Stimulated activated CD8-positive, alpha-beta memory T cell treated with anti-CD3 and anti-CD28 coated beads, Interleukin-7, amount 100 ng/mL, for 1 hour (primary cell): ENCODE measurements at places on chromosomes 1 and 21.
A peak's percentile ranks its signal among the peaks of the same experiment; 100 is the strongest.

- DNase-seq: no peak
These were observed 1.0 kb downstream of the ROR1 start for GRCh38 chr1:63774617-63775417.

- DNase-seq: no peak
These were observed 12.8 kb downstream of the GFI1 start for GRCh38 chr1:92473781-92474495.

DNA sequence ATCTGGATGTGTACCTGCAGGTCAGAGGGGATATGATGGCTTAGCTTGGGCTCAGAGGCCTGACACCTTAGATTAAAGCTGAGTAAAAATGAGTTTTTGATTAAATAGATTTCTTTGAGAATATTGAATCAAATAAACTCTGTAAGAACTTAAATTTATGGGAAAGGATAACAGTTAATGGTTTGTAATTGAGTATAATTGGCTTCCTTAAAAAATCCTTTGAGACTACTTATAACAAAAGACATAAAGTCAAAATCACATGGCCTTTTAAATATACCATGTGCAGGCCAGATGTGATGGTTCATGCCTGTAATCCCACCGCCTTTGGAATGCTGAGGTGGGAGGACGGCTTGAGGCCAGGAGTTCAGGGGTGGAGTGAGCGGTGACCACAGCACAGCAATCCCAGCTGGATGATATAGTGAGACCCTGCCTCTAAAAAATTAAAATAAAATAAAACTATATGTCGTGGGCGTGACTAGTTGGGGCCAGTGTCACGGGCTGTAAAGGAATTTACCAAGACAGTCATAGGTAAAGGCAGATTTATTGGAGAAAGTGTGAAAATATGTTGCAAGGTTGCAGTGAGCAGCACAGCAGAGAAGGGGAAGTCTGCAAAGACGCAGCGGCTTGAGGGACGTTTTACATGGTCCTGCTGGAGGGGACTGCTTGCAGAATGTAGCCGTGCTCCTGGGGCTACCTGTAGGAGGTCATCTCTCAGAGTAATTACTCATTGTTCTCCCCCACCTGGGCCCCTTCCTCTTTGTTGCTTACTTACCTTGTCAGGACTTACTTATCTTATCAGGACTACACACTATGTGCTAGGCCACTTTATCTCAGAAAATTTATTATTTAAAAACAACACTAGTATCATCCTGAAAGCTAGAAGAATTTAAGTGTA, 122.3 kb downstream of the ZMYM4 start:
- DNase-seq: no peak

GRCh38 chr1:69045572-69045971, 522.1 kb upstream of the LRRC7 start:
- DNase-seq: no peak

GRCh38 chr1:206736878-206737728, 33.5 kb upstream of the IL19 start:
- no peak for DNase-seq

DNA sequence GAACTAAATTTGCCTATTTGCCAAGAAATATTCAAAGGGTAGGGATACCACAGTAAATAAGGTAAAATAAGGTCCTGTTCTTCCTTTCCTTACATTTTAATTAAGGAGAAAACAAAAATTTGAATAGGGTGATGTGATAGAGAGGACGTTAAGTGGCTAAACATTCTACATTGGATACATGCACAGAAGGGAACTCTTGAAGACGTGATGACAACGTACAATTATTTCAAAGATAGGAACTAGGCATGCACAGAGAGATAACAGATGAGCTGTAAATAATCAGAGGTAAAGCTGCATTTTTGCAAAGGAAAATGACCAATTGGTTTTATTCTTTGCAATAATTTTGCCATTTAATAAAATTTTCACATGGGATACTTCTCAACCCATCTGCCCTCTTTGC, 69.7 kb downstream of the TRIM33 start:
- no peak for DNase-seq

- DNase-seq: no peak
These were observed 328 bp upstream of the KDF1 start for GRCh38 chr1:26960625-26960966.

DNA sequence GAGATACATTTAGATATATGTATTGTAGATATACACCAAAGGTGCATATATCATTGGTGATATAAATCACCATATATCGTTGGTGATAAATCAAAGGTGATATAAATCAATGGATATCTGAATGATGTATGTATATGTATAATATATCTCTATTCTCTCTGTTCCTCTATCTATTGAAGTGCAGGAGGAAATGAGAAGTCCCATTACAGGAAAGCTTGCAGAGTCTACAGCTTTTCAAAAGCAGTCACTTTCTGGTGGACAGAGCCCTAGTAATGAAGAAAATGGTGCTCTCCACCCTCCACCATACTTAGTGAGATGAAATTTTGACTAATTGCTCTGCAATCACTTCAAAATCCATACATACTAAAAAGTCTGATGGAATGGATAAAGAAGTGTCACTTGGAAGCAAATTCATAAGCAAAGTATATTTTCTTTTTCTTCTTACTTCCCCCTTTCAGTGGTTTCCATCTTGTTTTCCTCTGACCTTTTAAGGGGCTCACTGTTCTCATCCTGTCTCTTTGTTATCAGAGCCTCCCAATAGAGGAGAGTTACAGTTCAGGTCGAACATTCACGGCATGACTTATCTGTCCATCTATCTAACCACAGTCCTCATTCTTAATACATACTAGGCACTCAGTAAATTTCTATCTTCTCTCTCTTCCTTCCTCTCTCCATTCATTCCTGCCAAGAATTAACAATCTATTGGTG, 227.2 kb downstream of the KCNJ6 start:
- DNase-seq: no peak

GRCh38 chr1:198619375-198620140, 19.3 kb upstream of the PTPRC start:
- DNase-seq: no peak

- DNase-seq: no peak
These were observed 217.7 kb upstream of the ZP4 start for GRCh38 chr1:238108417-238108816.

GRCh38 chr1:214310010-214310409, 29.1 kb downstream of the SMYD2 start:
- DNase-seq: no peak

- DNase-seq: no peak
These were observed 2.7 kb downstream of the DUSP10 start for GRCh38 chr1:221739018-221739676.

GRCh38 chr1:162847839-162848453, 13.0 kb downstream of the CCDC190 start:
- DNase-seq: peak; percentile 79

DNA sequence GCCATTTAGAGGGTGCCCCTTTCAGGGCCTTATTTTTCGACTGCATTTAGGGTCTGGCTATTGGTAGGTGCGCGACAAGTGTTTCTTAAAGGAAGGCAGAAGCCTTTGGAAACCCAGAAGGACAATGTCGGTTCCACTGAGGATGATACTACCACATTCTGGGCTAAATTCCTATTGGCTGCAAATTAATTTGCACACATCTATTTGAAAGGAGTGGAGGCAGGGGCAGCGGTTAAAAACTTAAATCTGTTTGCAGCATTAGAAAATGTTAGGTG, 1.1 kb downstream of the PATJ start:
- no peak for DNase-seq

DNA sequence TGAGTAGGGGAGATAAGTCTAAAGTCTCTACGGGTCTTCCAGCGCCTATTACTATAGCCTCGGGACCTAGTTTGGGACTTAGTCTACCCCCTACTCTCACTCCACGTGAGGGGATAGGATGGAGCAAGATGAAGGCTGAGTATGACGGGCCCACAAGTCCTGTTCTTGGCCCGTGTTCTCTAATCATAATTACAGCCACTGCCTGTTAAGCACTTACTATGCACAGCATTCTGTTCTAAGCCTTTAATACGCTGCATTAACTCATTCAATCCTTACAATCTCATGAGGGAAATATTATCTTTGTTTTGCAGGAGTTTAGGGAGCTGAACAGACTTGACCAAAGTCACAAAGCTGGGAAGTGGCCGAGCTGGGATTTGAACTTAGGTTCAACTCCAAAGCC, 23.9 kb upstream of the EPB41 start:
- DNase-seq: no peak

DNA sequence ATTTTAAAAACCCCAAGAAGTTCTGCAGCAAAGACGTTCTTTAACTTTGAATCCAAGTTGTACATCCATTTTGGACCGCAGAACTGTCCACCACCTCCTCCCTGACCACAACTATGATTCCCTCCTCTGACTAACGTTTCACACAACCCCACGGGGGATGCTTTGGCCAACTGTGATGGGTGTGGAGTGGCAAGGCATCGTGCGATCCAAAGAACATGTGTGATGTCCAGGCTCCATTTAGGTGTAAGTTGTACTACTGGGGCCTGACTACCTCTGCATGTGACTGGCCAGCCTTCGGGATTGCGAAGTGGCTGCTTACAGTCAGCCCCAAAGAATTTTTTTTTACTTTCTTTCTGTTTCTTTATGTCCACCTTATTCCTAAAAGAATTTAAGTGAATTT, 6.7 kb downstream of the KCNJ15 start:
- no peak for DNase-seq

GRCh38 chr1:30277911-30278310, 445.5 kb downstream of the MATN1 start:
- no peak for DNase-seq

DNA sequence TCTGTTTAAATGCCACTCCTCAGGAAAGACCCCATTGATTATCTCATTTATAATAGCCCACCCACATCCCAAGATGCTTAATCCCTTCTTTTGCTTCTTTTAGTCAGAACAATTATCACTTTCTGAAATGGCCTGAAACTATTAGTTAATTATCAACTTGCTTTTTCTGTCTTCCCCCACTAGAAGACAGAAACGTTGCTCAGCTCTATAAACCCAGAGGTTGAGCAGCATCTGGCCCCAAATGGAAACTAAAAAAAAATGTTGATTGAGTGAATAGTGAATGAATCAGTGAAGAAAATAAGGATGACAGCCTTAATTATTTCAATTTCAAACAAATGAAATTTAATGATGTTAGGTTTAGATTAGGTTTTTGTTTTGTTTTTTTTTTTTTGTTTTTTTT, 38.2 kb upstream of the PIGC start:
- DNase-seq: no peak

DNA sequence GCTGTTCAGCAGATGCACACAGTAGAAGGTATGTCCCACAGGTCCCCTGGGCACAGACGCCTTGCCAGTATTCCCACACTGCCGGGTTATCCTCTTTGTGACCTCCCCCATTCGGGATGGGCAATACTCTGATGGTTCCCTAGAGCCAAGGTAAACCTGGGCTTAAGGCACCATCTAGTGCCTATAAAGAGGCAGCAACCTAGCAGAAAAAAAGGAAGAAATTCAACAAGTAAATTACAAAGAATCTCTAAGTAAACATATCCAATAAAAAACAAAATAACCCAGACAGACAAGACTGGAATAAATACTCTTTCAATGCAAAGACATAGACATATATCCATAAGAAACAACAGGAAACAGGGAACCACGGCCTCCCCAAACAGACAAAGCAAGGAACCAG, 39.4 kb downstream of the HSF2BP start:
- no peak for DNase-seq

- DNase-seq: no peak
These were observed 341.5 kb upstream of the CHRM3 start for GRCh38 chr1:239044829-239045228.

- DNase-seq: no peak
These were observed 786.6 kb upstream of the RGS18 start for GRCh38 chr1:191371626-191372025.

DNA sequence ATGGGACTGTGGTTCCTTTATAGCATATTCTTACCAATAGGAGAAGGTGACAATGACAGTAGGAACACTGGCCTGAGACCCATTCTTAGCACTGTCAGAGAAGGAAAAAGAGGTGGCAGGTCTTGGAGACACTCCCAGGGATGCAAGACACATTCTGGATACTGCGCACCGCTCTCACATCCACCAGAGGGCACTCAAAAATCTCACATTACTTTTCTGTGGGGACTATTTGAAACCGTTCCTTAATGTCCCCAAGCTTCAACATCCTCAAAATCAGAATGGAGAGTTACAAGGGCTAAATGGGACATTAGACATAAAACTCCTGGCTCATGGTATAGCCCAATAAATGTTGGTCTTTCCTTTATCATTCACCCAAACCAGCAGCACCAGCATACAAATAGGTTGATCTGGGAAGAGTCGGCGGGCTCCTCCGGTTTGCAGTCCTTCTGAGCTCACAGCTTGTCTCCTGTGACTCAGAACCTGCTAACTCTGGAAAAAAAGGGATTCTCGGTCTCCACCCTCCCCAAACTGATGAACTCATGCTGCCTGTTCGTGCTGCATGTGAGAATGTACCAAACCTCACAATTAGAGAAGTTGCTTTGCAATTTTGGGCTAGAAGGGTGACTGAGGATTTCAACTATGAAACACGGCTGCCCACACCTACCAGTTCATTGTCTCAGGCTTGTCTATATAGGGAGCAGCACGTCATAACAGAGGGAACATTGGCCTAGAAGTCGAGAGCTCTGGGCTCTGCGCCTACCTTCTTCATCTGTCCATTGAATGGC, 40.2 kb downstream of the IL12RB2 start:
- no peak for DNase-seq

DNA sequence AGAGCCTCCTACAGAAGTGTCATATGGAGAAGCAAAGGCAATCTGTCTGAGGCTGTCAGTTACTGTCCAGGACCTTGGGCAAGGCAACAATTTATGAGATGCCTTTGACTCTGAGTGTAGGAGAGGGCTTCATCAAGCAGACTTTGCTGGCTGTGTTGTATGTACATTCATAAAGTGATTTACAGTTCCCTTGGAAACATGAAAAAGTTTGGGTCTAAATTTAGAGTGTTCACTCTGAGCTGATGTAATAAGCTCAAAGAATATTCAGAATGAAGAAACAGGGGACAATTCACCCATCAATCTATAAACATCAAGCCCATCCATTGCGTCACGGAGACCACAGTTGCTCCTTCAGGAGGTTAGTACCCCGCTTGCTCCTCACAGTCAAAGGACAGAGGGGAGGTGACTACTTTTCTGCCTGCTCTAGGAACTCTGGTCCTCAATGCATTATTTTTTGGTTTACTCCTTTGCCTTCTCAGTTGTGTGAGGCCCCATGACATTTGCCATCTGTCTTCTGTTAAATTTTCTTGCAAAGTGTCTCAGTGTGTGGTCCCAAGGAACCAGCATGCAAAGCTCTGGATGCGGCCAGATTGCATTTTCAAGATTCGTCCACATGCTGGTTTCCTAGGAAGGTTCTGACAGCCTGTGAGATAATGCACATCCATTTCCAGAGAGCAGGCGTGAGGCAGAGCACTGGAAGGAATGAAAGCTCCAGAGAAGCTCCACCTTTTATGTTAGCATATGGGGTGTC, 241.1 kb upstream of the KIAA0040 start:
- no peak for DNase-seq

- no peak for DNase-seq
These were observed 1.5 kb upstream of the ASCL5 start for GRCh38 chr1:201128476-201128875.

- no peak for DNase-seq
These were observed 12.0 kb downstream of the SYT2 start for GRCh38 chr1:202698276-202698675.

DNA sequence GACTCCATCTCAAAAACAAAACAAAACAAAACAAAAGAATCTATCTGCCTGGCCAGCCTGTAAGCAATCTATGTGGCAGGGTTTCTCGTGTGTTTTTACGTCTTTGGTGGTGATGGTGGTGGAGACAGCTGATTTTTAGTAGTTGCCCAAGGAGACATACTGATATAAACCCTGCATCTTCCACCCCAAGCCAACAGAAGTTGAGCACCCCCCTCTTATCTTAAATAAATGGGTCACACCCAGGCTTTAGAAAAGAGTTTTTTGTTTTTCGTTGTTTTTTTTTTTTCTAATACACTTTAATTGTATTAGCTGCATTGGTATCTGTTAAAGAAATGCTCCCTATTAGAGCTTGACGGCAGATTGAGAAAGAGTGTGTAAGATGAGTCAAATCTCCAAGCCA, 134.7 kb downstream of the GLUL start:
- no peak for DNase-seq
